Esophagus squamous epithelium (tissue), 5 donors: ENCODE measurements at places on chromosomes 11 and 22.

- DNase-seq: no peak
Measured at GRCh38 chr22:27318516-27318915, 483.0 kb downstream of the MN1 start.

DNA sequence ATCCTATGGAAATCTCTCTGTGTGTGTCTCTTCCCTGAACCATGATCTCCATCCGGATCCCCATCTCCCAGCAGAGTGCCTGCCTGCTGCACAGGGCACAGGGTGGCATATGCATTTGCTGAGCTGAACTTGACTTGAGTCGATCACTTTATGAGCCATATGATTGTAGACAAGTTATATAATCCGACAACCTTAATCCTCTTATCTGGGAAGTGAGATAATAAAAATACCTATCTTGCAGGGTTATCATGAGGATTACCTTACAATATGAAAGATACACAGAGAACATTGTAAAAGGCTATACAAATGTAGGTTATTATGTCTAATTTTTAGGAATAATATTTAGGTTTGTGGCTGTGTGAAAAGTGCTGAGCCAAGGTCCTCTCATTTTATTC is 124.5 kb downstream of the ST3GAL4 start:
- DNase-seq: no peak

GRCh38 chr11:96050435-96051182 is 126.7 kb upstream of the MTMR2 start:
- DNase-seq: no peak

DNA sequence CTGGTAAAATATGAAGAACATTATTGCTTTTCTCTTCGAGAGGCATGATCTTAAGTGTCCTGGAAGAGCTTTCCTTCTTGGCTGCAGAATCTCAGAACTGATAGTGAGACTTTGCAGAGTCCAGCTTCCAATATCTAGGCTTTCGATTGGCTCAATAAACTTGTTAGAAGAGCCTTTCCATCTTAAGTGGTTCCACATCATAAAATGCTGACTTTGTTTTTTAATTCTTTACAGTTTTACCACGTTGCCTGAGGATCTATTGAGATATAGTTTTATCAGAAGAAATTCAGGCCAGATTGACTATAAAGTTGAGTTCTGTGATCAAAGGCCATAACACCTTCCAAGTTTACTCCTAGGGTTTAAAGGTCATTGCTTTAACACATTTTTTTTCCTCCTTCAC is 15.6 kb upstream of the DNAJB7 start:
- DNase-seq: no peak

DNA sequence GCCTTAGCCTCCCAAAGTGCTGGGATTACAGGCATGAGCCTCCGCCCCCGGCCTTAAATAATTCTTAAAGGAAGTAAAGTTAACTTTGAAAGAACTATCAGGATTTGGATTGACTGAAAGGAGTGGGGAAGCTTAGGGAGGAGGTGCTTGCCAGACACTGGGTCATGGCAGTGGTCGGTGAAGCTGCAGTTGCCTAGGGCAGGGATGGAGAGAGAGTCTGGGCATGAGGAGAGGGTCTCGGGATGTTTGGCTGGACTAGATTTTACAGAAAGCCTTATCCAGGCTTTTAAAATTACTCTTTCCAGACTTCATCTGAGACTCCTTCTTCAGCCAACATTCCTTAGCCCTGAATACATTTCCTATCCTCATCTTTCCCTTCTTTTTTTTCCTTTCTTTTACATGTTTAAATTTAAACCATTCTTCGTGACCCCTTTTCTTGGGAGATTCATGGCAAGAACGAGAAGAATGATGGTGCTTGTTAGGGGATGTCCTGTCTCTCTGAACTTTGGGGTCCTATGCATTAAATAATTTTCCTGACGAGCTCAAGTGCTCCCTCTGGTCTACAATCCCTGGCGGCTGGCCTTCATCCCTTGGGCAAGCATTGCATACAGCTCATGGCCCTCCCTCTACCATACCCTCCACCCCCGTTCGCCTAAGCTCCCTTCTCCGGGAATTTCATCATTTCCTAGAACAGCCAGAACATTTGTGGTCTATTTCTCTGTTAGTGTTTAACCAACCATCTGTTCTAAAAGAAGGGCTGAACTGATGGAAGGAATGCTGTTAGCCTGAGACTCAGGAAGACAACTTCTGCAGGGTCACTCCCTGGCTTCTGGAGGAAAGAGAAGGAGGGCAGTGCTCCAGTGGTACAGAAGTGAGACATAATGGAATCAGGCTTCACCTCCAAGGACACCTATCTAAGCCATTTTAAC is at the start of gene NNMT:
Gene NNMT, plus strand, starts transcription at position 724 of the 929 bp plus-strand sequence. Its CDS starts 158 bp downstream, at position 882.
- DNase-seq: no peak

DNA sequence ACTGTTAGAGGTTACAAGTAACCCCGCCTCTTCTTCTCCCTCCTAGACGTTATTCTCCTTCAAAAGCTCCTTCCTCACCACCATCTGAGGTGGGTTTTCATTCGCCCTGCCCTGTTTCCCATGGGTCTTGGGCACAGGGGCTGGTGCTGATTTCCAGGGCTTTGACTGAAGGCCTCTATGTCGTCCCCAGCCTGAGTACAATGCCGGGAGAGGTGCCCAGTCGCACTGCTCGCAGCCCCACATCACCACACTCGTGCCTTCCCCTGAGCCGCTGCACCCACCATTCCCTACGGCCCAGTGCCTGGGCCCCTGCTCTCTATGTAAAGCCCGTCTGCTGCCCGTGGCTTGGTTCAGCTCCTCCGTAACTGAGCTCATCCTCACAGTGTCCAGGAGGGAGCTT is 169.8 kb downstream of the DSCAML1 start:
- DNase-seq: no peak

DNA sequence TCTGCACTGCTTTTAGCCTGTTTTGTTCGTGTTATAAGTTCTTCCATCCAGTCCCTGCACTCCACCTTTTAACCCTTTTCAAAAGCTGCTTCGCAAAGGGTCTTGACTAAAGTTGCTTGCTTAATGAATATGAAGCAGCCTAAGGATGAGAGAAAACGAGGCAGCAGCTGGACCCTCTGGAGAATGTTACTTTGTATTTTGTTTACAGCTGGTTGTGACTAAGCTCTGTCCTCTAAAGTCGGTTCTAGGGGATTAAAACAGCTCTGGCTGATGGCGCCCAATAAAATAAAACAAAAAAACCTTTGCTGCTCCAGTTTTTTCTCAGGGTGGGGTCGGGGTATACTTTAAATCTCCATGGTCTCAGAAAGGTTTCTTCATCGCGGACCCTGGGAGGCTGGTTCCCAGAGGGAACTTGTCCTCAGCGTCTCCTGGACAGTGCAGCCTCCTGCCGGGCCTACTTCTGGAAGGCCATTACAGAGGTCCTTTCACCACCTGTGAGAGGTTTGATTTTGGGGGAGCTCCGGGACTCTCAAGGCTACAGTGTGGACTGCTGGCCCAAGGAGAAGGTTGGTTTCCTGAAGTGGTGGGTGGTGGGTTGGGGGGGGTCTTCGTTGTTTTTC is 836 bp upstream of the RBM4 start:
- DNase-seq: no peak

GRCh38 chr11:2178906-2179494 is 7.4 kb upstream of the TH start:
- no peak for DNase-seq

GRCh38 chr22:47486569-47487312 is 724.3 kb downstream of the TBC1D22A start:
- no peak for DNase-seq

GRCh38 chr22:29096736-29097669 is 24.2 kb downstream of the KREMEN1 start:
- DNase-seq: no peak

DNA sequence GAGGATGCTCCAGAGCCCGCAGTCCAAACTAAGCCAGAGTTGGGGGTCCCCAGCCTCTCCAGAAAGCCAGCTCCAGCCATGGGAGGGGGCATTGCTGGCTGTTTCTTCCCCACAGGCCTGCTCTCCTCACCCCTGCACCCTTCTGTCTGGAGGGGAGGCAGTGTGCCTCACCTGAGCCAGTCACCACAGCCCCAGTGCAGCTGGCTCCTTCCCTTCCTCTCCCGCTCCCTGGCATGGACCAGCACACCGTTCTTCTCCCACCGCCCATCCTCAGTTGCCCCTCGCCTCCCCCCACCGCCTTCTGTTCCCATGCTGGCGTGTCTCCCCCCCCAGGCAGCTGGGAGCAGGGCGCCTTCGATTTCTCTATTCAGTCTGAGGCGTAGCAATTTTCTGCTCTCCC is 110.5 kb upstream of the THY1 start:
- DNase-seq: no peak

GRCh38 chr11:31967404-31968130 is 123.3 kb upstream of the RCN1 start:
- DNase-seq: no peak

DNA sequence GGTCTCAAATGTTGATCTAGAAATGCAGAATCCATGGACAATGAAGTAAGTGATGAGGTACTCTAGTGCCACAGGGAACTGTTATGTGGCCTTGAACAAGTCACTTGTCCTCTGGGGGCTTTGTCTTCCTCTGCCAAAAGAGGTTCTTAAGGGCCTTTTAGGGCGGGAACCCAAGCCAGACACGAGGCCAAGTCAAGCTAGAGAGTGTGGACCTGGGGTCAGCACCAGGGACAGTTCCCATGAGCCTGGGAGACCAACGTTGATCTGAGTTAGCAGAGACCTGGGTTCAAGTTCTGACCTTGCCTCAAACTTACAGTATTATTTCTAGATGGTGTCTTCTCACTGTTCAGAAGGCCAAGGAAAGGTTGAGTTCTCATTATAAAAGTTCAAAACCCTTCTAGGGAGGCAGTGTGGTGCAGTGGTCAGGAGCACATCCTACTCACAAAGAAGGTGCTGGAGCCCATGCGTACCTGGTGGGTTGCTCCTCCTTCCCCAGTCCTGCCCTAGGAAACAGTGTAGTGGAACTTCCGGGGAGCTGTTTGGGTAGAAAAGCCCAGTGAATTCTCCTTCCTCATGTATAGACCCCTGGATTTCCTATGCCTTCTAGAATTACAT is 121.5 kb downstream of the CHST1 start:
- no peak for DNase-seq

DNA sequence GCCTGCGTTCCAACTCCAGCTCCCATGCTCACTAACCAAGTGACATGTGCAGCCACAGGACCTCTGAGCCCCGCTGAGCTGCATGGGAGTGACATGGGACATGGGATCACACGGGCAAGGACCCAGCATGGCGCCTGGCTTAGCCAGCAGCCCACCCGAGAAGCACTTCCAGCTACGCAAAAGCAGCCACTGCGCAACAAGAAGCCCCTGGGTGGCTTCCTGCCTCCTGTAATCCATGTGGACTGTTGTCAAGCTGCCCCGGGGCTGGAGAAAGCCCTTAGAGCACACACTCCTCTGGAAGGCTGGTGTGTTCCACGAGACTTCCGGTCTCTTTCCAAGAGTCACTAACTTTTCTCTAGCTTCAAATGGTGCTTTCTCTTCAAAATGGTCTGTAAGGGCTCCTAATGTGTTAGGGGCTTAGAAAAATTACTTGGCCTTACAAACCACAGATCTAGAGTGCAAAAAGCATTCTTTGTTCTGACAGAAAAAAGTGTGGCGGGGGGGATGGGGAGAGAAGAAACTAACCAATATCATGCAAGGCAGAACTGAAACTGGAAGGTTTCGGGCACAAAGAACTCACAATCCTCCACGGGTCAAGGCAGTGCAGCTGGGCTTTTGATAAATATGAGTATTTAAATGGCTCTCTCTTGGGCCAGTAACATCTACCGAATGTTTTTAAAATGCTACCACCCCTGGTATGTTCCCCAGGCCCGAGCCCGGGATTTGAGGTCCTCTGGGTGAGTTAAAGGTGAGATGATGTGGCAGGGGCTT is 5.5 kb downstream of the C11orf24 start:
- no peak for DNase-seq

DNA sequence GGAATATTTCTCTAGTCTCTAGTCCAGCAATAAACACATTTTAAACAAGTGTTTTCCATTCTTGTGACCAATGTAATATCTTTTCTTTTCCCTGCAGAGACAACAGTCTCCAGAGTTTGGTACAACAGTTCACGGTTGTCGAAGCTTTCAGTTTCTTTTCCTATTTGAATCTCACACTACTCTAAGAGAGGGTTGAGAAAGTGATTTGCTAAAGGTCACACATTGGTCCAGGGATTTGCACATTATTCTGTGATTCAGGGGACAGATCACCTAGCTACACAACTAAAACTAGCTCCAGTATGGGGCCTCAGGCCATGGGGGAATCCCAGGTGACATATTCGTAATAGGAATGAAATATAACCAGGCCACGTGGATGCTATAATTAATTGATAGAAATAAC is 132.5 kb downstream of the HIPK3 start:
- no peak for DNase-seq

DNA sequence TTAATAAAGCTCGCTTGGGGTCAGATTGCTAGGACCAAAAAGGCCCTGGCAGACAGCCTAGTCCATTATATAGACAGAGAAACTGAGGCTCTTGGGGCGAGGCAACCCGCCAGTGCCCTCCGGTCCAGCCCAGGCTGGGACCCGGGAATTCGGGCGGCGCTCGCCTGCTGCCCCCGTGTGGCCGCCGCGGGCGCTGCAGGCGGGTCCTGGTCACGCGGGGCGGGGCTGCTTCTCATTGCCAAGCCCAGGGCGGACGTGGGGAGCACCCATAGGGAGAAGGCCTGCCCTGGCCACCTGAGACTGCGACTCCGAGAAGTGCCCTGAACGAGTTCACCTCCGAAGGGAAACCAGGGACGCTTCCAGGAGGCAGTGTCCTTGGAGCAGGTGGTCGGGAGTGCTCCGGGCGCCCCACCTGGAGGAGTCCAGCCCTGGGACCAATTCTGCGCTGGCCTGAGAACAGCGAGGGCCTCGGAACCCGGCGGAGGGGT is 36.0 kb upstream of the CSNK1E start:
- DNase-seq: no peak

- DNase-seq: no peak
Measured at GRCh38 chr22:29314537-29315285, 786 bp downstream of the RASL10A start.

DNA sequence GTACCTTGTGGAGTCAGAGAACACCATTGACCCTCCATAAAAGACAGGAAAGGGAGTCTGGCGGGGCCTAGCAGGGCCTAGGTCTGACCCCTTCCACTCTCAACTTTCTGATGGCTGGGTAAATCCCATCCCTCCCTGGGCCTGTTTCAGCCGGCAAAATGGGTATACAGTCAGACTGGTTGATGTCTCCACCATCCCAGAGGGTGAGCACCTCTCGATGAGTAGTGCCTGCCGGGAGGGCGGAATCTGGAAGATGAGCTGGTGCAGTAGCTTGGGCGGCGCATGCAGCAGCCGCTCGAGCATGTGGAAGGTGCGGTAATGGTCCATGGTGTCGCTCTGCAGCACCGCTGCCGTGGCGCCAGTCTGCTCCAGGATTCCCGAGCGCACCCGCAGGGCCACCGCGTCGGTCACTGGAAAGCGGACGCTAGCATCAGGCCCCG is 528 bp downstream of the FIBP start:
- no peak for DNase-seq

GRCh38 chr11:114036147-114036811 is 23.2 kb upstream of the ZBTB16 start:
- no peak for DNase-seq

- no peak for DNase-seq
Measured at GRCh38 chr11:24634606-24635160, 137.8 kb downstream of the LUZP2 start.
